ENCODE measurements at places on chromosomes 16 and 17.

DNA sequence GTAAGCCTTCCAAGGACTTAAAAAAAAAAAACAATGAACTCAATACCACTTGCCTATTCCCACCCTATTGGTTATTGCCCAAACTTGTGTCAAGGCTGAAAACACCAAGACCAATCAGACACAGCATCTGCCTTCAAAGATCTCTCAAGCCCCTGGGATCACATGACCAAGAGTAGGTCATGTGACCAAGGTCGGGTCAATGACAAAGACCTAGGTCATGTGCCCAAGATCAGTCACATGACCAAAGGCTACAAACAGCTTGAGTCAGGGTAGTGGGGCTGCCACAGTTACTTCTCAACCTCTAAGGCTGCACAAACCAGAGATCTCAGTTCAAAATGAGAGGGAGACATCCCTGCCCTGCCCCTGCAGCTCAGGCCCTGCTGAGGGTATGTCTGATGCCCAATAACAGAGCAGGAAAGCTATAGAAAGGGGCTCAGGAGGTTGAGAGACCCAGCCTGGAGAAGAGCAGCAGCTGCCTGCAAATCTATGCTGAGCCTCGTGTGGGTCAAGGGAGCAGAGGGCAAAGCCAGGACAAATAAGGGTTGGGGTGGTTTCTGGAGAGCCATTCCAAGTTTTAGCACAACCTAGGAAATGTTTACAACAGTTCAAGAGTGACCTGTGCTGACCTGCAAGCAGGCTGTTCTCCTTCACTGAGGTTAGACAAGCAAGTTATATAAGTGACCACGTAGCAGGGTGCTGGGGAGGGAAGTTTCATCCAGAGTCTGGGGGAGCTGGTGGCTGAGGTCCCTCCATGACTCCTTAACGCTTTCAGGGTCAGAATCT is 48.8 kb downstream of the PIMREG start:
- DNase-seq: no peak

- no peak for DNase-seq
These were observed 39.9 kb downstream of the IQCK start for GRCh38 chr16:19757762-19758595.

DNA sequence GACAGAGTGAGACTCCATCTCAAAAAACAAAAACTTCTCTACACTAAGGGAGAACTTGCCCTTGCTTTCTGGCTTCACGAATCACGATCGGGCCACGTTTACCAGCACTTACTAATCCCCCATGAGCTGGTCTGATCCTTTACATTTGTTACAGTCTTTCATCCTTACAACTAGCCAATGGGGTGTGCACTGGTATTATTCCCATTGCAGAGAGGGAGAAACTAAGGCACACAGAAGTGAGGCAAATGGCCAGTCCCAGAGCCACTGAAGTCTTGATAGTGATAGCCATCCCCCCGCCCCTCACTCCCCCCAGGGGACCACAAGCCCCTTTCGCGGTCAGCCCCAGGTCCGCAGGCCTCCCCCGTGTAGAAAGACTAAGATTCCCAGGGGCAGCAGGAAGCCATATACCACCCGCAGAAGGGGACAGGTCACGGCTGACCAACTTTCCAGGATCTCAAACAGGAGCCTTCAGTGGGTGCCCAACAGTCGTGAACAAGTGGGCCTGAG is 868 bp downstream of the NATD1 start:
- no peak for DNase-seq

- no peak for DNase-seq
These were observed 15.1 kb upstream of the UTP6 start for GRCh38 chr17:31916491-31917064.

DNA sequence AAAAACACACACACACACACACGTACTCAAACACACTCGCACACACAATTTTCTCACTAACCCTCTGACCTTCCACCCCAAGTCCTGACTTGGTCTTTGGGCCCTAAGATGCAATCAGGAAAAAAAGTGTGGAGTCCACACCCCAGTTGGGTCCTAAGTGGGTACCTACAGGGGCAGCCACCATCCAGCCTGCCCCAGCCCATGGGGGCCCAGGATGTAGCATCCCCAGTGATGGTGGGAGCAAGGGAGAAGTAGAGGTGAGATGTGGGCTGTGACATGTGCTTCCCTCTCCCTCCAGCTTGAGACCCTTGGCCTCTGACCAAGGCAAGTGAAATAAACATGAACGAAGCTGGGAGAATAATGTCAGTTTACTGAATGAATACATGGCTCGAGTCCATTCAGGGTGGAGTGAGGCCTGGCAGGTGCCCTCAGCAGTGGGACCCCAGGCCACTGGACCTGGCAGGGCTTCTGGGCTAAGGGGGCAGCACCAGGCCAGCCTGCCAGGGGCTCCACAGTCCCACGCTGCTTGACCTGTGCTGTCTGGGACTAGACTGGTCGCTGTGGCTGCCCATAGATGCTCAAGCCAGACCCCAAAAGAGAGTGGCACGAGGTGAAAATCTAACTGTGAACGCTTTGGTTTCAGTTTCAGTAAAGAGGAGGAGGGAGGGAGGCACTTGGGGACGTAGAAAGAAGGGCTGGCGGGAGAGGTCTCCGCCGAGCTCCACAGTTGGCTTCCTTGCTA is 73.7 kb downstream of the MRC2 start:
- no peak for DNase-seq

GRCh38 chr16:19784183-19784736 is 66.2 kb downstream of the IQCK start:
- DNase-seq: no peak

GRCh38 chr17:77209330-77209748 is 68.6 kb downstream of the SEC14L1 start:
- DNase-seq: no peak

DNA sequence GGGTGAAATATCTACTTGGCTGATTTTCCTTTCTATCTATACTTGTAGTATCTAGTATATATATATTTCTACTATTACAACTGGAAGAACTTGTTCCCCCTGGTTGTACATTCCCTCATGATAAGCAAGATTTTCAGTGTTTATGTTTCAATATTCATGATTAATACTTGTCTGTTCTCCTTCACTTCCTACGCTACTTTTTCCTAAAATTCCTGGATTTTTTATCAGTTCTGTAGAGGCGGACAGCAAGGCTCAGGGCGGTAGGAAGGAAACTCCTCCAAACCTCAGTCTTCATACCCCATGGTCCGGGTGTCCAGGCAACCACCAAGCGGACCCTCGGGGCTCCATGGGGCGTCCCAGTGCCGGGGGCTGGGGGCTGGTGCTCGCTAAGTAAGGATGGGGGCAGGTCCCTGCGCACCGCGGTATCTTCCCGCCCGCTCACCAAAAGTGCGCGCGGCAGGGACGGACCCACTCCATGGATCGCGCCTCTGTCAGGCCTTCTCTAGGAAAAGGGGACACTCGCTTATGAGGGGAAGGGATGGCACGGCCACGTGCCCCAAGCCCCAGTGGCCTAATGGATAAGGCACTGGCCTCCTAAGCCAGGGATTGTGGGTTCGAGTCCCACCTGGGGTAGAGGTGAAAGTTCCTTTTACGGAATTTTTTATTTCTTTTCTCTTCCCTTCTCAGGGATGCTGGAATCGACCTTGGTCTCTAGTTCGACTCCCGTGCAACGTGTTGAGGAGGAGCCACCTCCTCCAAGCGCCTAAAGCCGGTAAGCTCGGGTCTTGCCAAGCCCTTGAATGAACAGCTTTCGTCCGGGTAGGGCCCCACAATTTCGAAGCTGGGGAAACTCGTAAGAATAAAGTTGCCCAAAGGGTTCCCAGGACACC is 13.2 kb downstream of the ATP5PD start:
- peak; percentile 65 for DNase-seq

DNA sequence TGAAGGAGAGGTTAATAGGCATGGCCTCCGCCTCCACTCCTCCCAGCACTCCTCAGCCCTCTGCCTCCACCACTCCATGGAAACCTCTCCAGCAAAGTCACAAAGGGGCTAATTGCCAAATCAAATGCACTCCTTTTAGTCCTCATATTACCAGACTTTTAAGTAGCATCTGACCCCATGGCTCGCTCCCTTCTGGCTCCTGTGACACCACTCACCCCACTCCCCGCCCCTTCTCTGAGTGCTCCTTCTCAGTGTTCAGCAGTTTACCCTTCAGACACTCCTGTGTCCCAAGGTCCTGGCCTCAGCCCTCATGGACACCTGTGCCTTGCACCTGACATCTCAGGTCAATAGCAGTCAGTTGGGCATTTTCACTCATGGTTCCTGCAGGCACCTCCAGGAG is 243.5 kb upstream of the CCL2 start:
- DNase-seq: no peak

DNA sequence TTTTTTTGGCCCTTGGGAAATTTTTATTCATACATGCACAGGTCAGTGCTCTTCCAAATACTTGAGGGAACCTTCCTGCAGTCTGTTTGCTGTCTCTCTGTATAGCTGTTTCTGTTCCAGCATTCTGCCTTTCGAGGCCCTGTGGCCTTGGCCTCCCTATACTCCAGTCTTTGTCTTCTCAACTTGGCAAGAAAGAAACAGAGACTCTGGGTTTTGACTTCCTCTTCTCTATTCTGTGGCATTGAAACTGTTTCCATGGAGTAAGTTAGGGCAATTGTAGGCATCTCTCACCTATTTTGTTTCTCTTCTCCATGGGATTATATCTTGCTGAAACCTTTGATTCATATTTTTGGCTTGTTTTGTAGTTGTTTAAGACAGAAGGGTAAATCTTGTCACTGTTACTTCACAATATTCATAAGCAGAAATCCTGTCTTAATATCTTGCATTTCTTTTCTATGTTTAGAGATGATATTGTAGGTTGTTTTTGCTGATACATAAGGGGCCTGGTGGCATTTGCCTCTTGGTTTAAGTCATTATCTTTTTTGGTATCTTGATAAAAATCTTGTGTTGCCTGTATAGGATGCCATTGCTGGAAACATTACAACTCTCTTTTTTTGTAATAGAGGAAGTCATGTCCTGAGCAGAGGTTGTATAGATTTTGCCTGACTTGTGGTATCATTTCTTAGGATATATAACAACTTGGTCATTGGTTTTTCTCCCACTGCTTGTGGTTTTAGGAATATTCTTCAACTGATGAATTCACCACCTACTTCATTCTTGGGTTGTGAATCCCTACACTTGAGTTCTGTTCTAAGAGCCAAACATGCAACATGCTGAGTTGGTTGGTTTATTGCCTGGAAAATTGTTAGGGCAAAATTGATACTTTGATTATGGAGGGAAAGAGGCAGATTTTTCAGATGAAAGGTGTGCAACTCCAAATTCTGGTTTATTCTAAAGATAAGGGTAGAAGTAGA is 168.6 kb downstream of the FTO start:
- DNase-seq: no peak

- peak; percentile 87 for DNase-seq
These were observed at the start of gene KLHDC4 for GRCh38 chr16:87765776-87766484. Gene KLHDC4 (minus strand): TSS chr16:87765986. CDS start chr16:87765890, 96 bp downstream.

- DNase-seq: no peak
These were observed 1.2 kb upstream of the DPEP2 start for GRCh38 chr16:68000450-68000849.

DNA sequence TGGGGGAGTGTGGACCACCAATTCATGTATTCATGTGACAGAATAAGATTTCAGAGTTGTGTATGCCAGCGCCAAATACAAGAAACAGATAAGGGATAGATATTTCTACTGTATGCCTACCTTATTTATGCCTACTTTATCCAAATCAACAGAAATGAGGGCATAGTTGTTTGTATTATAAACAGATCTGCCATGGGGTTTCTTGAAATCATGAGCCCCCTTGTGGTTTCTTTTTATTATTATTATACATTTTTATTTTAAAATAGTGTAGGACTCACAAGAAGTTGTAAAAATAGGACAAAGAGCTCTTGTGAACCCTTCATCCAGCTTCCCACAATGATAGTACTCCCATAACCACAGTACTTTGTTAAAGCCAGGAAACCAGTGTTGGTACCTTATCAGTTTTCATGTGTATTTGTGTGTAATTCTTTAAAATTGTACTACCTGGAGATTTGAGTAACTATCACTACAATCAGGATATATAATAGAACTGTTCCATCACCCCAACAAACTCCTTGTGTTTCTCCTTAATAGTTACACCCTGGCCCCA is 229.4 kb downstream of the CCDC182 start:
- no peak for DNase-seq

GRCh38 chr17:41178843-41179616 is 1.0 kb upstream of the KRTAP4-2 start:
- no peak for DNase-seq

DNA sequence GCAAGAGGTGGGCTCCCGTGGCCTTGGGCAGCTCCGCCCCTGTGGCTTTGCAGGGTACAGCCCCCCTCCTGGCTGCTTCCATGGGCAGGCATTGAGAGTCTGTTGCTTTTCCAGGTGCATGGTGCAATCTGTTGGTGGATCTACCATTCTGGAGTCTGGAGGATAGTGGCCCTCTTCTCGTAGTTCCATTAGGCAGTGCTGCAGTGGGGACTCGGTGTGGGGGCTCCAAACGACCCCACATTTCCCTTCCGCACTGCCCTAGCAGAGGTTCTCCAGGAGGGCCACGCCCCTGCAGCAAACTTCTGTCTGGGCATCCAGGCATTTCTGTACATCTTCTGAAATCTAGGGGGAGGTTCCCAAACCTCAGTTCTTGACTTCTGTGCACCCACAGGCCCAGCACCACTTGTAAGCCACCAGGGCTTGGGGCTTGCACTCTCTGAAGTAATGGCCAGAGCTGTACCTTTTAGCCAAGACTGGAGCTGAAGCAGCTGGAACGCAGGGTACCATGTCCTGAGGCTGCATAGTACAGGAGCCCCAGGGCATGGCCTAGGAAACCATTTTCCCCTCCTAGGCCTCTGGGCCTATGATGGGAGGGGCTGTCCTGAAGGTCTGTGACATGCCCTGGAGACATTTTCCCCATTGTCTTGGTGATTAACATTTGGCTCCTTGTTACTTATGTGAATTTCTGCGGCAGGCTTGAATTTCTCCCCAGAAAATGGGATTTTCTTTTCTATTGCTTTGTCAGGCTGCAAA is 6.0 kb downstream of the PRKAR1A start:
- no peak for DNase-seq

- no peak for DNase-seq
These were observed 68.0 kb upstream of the GAS7 start for GRCh38 chr17:10266296-10266876.

DNA sequence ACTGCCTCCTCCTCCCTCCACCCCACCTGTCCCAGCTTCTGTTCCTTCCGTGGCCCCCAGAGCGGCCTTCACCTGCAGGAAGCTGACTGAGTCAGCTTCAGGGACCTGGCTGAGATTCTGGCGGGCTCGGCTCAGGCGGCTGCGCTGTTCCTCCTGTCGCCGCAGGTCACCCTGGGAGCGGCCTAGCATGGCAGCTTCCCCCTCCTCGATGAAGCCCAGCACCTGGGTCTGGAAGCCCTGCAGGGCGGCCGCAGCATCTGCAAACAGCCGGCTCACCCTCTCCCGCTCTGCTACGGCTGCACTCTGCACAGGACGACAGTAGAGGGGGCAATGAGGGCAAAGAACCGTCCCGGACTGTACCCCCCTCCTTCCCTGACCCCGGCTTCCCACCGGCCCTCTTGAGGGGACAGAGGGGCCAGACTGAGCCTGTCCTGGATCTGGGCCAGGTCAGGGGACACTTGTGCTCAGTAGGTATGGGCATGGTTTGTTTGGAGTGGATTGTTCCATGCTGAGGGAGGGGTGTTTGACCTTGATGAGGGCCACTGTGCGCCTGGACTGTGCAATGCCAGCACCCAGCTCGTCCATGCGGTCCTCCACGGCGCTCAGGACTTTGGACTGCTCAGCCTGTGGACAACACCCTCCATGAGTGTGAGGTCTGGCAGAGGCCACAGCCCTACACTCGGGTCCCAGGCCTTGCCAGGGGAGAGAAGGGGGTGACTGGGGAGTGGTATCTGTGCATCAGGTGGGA is 2.0 kb downstream of the TRIM47 start:
- peak; percentile 50 for DNase-seq

Measured in stimulated activated CD8-positive, alpha-beta memory T cell treated with anti-CD3 and anti-CD28 coated beads, Interleukin-12 subunit alpha, Interleukin-12 subunit beta, amount 100 ng/mL, for 4 hours (primary cell).